ENCODE measurements at places on chromosomes 16 and 17.

GRCh38 chr16:88130681-88131080, 179.4 kb downstream of the BANP start:
- no peak for DNase-seq

GRCh38 chr16:89005201-89006035, 28.4 kb upstream of the CBFA2T3 start:
- no peak for DNase-seq

- no peak for DNase-seq
These were observed 9.0 kb downstream of the NOG start for GRCh38 chr17:56602292-56603130.

- no peak for DNase-seq
These were observed 121.9 kb upstream of the PLCG2 start for GRCh38 chr16:81657224-81657623.

DNA sequence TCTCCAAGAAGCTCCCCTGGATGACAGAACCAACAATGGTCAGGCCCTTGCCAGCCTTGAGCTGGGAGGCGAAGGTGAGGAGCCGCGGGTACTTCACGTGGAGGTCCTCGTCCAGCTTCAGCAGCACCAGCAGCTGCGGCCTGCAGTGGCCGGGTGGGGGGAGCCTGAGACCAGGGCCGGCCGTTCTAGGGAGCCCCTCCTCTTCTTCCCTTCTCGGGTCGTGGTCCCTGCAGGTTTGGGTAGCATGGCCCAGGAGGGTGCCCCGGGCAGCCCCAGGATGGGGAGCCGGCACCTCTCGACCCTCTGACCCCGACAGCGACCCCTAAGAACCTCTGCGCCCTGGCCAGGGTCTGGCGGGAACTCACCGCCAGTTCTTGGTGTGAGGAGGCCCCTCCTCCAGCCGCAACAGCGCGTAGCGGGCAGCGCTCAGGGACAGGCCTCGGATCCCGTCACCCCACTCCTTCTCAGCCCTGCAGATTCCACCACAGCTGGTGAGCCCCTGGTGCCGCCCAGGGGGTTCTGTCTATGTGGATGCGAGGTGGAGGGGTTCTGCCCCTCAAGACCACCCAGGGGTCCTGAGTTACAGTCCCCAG, 3.1 kb upstream of the LCAT start:
- no peak for DNase-seq

- no peak for DNase-seq
These were observed 6.2 kb downstream of the MBTPS1 start for GRCh38 chr16:84110527-84110926.

DNA sequence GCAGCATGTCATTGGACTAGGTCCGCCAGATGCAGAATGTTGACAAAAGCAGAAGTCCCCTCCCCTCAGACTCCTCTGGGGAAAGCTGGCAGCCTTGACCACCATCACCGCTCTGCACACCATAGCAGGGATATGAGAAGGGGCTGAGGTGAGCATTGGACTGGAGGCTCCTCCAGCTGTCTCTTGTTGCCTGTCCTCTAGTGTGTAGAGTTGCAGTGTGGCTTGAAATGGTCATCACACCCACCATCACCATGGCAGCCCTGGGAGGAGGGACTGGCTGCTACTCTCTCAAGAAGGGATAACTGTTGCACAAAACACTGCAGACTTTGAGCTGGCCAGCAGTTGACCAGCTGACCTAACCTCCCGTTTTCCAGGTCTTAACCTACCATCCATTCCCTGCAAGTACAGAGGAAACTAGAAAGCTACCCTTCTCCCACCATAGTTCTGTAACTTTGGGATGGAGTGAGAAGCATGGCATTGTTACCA, 38.3 kb downstream of the HLF start:
- no peak for DNase-seq

Data from hypothalamus (tissue), 51 donors.